ENCODE measurements at places on chromosomes 7 and 10. TPM values are rescaled to one million over a fixed set of nuclear protein-coding genes. Genes with fewer than 3 reads are reported as not detected.

VGF gene
- total RNA-seq = not detected

ASZ1 gene
- not detected for total RNA-seq

CTTNBP2 gene
- total RNA-seq = 5.5 TPM

PAPOLB gene
- total RNA-seq = 0.27 TPM

MCM10 gene
- total RNA-seq = 0.83 TPM

MYH16 gene
- total RNA-seq = not detected

CUZD1 gene
- not detected for total RNA-seq

MINDY3 gene
- total RNA-seq = 39.2 TPM

PROSER2 gene
- 1.8 TPM for total RNA-seq

TMEM196 gene
- total RNA-seq = 0.16 TPM

LIPF gene
- total RNA-seq = not detected

Measured in sigmoid colon (tissue), 7 donors.